ENCODE measurements at places on chromosomes 2 and 18.

DNA sequence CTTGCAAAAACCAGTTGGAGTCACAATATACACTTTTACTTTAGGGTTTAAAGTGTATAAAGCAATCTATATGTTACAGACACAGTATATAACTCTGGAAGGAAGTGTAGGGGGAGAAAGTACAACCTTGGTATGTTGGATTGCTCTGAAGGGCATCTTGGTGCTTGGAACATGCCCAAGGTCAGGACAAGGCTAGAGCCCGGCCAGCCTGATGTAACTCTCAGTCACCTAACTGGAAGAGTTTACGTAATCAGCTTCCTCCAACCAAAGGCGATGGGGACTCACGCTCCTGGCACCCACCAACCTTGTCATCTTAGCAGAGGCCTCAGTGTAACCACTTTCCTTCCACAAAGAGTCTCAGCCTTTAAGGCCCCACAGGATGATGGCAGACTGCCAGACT, 181.1 kb upstream of the ACAA2 start:
- no peak for DNase-seq

GRCh38 chr2:218659988-218660358, 490 bp downstream of the BCS1L start:
- DNase-seq = no peak

DNA sequence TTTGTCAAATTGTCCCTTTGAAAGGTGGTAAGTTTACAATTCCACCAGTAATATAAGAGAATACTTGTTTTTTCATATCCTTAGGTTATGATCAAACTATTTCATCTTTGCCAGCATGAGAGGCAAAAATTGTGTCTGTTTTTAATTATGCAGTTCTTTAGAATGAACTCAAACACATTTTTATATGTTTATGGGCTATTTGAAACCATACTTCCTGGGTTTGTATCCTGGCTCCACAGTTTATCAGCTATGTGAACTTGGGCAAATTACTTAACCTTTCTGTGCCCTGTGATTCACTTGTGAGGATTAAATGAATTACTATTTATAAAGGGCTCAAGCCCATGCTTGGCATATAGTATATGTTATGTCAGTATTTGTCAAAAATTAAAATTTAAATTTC, 109.4 kb downstream of the TANC1 start:
- no peak for DNase-seq

DNA sequence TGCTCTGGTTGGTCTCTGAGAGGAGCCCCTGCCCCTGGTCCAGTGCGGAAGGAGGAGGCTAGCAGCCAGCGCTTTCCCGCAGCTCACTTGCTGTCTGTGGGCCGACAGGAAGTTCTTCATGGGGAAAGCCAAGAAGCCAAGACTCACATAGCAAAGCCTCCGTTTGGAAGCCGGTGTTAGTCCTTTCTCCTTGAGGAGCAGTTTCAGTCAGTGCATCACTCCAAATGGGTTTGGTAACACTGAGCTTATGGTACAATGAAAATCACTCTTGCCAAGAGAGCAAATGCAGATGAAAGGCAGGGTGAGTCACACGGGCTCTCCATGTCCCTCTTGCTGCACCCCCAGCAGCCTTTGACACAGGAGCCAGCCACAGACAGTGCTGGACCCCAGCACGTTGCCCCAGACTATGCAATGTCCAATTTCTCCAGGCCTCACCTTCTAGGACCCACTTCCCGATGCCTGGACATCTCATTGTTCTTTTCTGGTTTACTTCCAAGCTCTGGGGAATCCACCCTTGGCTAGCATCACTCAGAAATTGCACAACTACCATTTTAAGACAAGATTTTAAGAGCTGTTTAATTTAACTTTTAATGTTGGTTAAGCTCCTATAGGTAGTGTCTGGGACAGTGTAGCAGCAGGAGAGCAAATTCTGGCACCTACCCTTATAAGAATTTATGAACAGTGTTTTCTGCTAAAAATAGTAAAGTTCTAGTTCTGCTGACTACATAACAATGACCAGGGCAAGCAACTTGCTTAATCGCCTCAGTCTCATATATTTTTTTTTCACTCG, 174.9 kb downstream of the ASB1 start:
- DNase-seq = no peak
